ENCODE measurements at places on chromosomes 3 and 15.

DNA sequence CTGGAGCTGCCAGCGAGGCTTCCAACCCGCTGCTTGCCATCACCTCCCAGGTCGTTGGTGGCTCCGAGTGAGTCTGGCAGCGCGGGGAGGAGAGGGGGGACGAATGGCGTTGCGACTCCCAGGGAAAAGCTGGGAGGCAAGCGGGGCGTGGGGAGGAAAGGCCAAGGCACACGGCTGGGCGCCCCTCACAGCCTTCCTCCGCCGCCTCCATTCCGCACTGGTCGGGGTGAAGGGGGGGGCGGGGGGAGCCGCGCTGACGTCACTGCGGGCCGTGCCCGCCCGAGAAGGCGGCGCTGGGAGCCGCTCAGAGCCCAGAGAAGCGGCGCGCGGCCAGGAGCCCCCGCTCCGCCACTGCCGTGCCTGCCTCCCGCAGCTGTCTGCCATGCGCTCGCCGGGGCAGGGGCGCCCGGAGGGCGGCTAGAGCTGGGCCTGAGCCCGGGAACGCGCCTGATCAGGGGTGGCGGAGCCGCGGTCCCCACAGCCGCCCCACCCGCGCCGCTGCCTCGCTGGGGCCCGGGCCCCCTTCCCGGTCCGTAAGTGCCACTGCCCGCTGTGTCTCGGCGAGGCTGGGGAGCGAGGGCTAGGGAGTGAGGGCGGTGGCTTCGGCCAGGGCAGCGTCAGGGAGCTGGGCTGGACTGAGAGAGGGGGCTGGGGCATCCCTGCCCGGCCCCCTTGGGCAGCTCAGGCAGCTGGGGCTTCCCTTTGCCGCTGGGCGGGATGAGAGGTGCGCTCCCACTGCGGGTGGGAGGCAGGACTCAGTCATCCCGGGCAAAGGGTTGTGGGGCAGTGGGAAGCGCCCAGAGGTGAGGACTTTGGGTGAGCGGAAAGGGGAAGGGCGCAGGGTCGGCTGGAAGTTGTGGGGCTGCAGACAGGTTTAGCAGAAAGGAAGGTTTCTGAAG is 27.8 kb upstream of the POLG start:
- no peak for DNase-seq

- no peak for DNase-seq
Measured at GRCh38 chr15:47742334-47742733, 25.0 kb downstream of the SEMA6D start.

DNA sequence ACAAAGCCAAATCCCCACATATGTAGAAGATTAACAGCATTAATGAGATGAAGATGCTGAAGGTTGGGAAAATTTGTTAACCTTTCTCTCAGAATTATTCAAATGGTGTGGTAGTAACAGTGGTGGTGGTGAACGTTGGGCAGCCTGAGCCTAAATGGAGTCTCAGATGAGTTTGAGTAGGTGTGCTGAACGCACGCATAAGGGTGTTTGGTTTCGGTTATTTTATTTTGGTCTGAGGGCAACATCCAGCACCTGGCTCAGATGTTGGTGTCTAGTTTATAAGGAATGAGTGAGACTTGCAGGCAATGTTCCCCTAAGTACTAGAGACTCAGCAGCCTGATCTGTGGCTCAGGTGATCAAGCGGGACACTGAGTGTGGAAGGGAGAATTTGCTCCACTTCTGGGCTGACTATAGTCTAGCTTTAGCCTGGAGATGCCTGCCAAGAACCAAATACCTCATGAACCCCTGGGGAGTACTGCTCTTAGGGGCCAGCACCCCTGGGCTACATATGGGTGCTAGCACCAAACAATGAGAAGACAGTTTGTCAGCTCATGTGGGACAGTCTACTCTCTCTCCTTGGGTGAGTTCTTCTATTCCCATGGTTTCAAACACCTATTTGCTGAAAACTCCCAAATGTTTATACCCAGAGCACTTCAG is 39.5 kb upstream of the ATP2C1 start:
- no peak for DNase-seq

- DNase-seq: no peak
Measured at GRCh38 chr3:59979542-59979941, 929.7 kb upstream of the CFAP20DC start.

DNA sequence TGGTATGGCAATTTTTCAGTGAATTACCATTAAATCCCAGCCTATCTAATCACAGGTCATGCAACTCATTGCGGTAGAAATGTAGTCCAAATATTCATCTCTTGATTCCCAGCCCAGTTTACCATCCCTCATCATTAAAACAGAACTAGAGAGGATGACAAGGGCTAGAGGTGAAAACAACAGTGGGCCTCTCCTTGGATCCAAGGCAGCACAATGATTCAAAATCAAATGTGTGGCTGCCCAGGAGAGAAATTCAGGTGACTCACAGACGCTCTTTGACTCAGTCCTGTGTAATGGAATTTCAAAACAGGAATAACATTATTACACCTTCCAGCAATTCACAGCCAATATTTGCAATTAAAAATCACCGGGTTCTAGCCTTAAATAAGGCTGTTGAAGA is 246.5 kb downstream of the TBL1XR1 start:
- DNase-seq: no peak

GRCh38 chr15:82228750-82229149 is 33.8 kb downstream of the EFL1 start:
- DNase-seq: no peak

GRCh38 chr3:141455603-141456300 is 31.1 kb upstream of the RASA2 start:
- DNase-seq: no peak

GRCh38 chr15:26095710-26096330 is 232.7 kb upstream of the ATP10A start:
- DNase-seq: no peak
